ENCODE measurements at places on chromosomes 2 and 18.
A peak's percentile ranks its signal among the peaks of the same experiment; 100 is the strongest.

GRCh38 chr2:148813603-148814065 is 61.4 kb upstream of the KIF5C start:
- peak; percentile 53 for DNase-seq

- DNase-seq, result no peak
These were observed 198.0 kb downstream of the CDH20 start for GRCh38 chr18:61531182-61531581.

DNA sequence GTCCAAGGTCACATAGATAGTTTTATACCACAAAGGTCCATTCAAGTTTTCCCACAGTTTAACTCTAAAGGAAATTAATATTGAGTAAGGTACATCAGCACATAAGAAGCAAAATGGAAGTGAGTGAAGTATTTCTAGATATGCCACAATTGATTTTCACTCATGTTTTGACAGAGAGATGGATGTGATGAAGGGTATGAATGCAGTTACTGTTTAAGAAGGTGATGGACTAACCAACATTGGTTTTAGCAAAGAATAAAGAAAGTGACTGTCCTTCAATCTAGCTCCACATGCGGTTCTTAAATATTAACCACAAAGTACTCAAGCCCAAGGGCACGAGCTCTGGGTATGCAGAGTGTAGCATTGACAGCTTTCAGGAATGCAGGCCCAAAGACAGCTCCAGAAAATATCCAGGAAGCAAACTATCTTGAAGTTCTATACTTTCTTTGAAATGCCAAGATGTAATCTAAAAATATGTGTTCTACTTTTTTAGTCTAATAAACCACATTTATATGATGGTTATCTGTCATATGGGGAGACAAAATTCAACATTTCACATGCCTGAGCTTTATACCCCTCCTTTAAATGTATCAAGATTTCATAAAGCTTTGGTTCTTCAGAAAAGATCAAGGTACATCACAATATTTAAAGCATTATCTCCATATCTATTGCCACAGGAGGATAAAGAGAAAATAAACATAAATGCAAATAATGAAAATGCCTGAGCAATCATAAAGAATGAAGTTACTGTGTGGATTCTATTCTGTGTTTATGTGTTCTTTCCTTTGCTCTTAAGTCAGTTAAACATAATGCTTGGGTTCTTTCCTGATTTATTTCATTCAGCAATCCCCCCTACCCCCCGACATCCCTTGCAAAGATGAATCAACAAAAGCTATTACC is 6.7 kb upstream of the SCN1A start:
- no peak for DNase-seq

- no peak for DNase-seq
These were observed 71.3 kb downstream of the SOX11 start for GRCh38 chr2:5763531-5763930.

DNA sequence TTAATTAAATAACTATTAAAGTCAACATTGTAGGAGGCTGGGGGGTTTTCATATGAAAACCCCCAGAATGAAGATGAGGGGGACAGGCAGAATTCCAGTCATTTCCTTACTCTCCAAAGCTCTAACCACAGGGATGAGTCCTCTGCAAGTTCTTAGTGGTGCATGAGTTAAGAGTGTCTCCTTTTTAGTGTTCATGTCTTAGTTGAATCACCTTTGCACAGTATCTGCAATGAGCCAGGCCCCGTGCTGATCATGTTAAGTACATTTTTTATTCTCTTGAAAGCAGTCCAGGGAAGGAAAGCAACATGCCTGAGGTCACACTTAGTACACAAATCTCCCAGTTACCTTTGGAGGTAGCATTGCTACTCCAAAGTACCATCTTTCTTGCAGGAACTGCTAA is 25.7 kb upstream of the MSGN1 start:
- no peak for DNase-seq

DNA sequence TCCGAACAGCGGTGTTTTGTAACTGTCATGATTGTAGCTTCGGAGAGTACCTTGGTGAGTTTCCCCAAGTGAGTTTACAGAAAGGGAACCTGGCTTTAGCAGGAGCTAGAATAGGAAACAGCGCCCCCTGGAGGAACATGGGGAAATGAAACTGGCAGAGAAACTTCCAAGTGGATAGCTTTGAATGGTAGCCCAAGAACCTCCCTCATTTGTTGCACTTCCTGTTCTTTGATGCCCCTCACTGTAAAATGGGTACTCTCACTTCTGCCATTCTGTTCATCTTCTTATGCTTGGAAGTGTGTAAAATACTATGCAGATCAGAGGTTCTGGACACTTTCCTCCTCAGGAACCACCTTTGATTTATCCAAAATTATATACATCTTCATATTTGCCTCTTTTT is 36.2 kb downstream of the CHST10 start:
- peak; percentile 69 for DNase-seq

GRCh38 chr18:2218101-2218500 is 353.2 kb downstream of the METTL4 start:
- DNase-seq, result no peak

GRCh38 chr2:236512267-236512666 is 57.4 kb upstream of the ACKR3 start:
- no peak for DNase-seq

DNA sequence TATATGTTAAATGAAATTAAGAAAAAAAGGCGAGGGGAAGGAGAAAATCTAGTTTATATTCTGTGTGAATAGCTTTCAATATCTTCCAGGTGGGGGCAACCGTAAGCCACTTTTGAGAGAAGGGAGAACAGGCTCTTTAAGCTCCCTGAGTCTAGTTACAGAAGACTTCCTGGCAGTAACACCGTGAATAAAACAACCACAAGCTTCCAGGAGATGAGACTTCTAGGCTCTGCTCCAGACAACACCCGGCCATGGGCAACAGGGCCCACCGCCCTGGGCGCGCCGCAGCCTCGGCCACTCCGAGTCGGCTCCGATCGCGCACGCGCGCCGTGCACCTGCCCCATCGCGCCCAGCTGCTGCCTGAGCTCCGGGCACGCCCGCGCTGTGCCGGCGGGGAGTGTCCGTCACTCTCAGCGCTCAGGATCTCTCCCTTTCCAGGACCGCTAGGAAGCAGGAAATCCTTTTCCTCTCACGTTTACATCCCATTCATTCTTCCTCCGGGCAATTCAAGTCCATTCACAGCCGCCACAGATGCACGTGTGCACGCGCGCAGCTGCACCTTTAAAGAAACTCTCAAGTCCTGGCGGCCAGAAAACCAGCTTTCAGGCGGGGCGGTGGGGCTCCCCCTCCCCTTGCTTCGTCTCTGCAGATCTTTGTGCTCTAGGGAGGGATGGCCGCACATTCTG is 19.4 kb upstream of the PAX3 start:
- no peak for DNase-seq

DNA sequence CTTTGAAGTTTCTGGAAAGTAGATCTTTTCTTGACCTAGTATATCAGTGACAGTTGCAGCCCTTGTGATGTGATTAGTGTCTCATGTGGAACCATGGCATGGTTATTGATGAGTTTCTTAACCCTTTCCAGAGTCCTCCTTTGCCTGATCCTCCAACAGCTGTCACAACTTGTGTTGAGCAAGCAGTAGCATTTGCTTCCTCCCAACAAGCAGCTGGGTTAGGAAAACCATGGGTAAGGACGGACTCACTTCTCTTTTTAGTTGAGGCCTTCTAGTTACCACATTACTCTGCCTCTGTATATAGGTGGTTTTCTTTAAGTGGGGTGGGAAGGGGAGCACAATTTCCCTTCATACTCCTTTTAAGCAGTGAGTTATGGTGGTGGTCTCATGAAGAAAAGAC is 96.3 kb downstream of the XRCC5 start:
- DNase-seq, result no peak

DNA sequence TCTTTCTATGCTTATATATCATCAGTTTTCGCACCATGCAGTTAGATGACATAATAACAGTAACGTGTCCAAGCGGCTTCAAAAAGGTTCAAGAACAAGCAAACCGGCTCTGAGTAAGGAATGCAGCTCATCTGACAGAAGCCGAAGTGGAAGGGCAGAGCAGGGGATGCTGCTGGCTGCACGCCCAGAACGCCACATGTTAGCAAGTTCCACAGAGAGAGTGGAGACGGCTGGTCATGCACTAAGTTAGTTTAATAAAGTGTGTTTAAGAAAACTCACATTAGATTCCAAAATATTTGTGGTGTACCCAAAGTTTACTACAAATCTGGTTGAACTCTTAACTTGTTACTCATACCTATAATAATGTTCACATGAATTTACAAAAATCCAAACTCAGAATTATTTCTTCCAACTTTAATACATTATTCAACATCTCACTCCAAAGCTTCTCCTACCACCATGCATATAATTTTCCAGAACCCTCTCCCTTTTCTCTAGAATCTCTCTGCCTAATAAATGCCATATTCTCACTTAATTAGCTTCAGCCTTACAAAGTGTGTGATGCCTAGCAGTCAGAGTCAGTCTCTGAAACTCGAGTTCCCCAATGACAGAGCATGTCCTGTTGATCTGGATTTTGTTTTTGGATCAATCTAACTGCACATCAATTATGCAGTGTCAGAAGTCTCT is 170.0 kb downstream of the DNAH7 start:
- DNase-seq, result no peak

DNA sequence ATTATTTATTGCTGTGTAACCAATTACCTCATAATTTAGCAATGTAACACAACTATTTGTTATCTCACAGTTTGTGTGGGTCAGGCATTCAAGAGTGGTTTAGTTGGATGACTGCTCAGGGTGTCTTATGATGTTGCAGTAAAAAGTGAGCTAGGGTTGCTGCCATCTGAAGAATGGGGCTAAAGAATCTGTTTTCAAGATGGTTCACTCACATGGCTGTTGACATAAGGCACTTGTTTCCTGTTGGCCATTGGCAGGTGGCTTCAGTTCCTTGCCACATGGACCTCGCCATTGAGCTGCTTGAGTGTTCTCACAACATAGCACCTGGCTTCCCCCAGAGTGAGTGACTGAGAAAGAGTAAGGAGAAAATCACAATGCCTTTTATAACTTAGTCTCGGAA is 123.2 kb downstream of the TMEM17 start:
- DNase-seq, result no peak

- DNase-seq, result no peak
These were observed 239.1 kb downstream of the ICOS start for GRCh38 chr2:204175552-204176271.

DNA sequence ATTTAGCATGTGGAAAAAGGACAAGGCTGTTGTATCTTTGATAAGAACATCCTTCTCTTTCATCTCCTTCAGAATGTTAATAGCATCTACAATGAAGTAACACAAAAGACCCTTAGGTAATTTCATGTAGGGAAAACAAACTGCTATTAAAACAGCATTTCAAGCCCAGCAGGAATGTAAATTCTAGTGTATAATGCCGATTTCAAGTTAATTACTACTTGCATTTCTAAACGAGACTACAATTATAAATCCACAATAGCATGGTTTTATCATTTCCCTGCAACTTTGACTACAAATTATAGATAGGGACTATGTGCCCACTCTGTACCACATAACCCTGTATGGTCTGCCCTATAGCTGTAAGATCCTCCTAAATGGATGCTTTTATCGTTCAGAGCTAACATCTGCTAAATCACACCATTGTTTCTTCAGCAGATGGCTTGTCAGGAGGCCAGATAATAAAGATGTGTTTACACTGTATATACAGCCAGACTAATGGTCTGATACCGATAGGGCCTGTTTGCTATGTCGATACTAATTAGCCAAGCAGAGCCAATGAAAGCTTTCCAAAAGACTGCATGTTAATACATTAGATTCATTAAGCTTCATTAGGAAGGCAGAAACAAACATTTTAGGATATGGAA is 51.9 kb downstream of the LRPPRC start:
- DNase-seq, result no peak

DNA sequence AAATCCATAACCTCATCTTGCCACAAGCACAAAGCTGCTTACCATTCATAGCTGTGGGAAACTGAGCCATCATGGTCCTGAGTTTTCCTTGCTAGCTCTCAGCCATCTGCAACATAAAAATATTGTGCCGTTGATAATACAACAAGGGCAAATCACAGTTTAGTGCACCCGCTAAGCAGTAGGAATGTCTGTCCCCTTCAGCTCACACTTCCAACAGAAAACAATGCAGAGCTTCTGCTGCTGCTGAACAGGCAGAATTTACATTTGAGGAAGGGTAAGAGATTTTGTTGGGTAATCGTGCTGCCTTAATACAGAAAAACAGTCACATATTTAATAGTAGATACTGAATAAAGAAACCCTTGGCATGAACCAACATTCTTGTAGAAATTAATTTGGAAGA is 32.3 kb downstream of the ITSN2 start:
- no peak for DNase-seq

DNA sequence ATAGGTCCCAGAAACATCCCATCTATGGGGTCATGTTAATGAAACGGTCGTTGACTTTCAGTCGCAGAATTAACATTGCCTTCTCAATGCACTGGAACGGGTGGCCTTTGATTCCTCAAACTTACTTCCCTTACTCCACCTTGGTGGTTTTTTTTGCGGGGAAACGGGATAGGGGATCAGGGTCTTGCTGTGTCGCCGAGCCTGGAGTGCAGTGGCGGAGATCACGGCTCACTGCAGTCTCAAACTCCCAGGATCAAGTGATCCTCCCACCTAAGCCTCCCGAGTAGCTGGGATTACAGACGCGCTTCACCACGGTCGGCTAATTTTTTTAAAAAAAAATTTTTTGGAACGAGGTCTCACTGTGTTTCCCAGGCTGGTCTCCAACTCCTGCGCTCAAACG is 754 bp downstream of the ATG16L1 start:
- no peak for DNase-seq

DNA sequence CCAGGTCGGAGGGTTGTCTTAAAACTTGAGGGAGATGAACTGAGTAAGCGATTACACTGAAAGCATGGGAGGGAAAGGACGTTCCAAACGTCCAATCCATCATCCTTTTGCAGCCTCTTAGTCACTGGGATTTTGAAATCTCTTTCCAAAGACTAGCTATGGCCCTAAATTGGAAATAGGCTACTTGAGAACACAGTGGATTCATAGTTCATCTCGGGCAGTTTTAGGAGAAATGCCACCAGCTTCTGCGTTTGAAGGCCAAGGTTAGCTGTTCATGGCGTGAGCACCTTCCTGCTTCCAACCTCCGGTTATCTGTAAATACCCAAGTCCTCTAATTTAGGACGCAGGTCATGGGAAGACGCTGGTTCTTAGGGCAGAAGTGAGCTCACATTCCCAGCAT is 821 bp upstream of the EML6 start:
- DNase-seq, result no peak

- DNase-seq, result no peak
These were observed 138.8 kb upstream of the SATB2 start for GRCh38 chr2:199596549-199596948.

- DNase-seq, result no peak
These were observed 1241.1 kb upstream of the ZEB2 start for GRCh38 chr2:145760781-145761649.

Measured in stimulated activated CD4-positive, alpha-beta T cell treated with anti-CD3 and anti-CD28 coated beads, TNF-alpha, amount 100 ng/mL, for 48 hours (primary cell).